ENCODE measurements at places on chromosomes 6 and 20. TPM values are rescaled to one million over a fixed set of nuclear protein-coding genes. Genes with fewer than 3 reads are reported as not detected.

DNA sequence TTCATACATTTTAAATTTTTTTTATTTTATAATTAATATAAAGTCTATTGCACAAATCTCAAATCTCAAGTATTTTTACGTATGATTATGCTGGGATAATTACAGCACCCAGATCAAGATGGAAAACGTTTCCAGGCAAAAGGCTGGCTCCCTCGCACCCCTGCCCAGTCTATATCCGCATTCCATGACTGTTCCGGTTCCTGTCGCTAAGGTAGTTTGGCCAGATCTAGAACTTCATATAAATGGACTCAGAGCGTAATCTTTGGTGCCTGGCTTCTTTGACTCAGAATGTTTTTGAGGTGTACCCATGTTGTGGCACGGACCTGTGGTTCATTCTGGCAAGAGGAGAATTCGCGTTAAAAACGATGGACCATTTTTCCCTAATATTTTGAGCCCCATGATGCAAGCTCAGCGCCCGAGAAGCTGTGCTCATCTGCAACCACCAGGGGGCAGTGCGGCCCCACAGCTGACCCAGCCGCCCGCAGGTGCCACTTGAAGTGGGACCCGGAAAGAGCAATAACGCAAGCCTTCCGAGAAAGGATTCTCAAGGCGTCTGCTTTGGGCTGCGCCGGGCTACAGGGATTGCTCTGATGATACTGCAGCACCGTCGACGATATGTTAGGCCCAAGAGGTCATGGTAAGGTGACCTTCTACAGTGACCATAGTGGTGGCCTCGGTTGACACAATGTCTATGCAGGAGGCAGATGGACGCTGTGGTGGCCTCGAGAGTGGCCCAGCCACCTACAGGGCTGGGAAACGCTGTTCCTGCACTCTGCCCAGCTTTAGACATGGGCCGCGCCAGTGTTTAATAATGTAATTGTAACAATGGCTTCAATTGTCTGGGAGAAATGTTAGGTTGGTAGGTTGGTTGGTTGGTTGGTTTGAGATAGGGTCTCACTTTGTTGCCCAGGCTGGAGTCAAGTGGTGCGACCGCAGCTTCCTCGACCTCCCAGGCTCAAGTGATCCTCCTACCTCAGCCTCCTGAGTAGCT lies 160.1 kb downstream of the ZMYND8 start:
- no peaks in the 10 kb centered on the region for H3K27me3 ChIP-seq
- H3K4me3 ChIP-seq = no peak overlapping the region

GRCh38 chr6:100968949-100969348 lies 87.8 kb upstream of the ASCC3 start:
- DNase-seq = no peak
- H3K36me3 ChIP-seq = no peaks in the 10 kb centered on the region
- no peaks in the 10 kb centered on the region for H3K4me1 ChIP-seq

- H3K36me3 ChIP-seq = no peaks in the 10 kb centered on the region
- H3K27ac ChIP-seq = peak overlapping the region; percentile 63
- no peak for DNase-seq
Measured at GRCh38 chr6:13708736-13709135, 2.9 kb downstream of the RANBP9 start.

DNA sequence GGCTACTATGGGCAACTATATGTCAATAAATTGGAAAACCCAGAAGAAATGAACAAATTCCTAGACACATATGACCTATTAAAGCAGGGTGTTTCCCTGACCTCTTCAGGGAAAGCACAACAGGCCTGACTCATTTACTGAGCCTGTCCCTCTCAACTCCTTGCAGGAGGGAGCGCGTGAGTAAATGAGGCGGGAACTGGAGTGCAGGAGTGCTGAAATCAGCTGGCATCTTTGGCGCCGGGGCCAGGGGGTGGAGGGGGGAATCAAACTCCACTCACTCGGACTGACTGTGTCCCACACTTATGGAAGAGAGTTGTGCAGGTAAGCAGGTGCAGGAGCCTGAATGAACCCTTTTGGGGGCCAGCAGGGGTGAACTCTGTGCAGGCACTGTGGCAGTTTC lies 671.2 kb upstream of the PTCHD4 start:
- no peaks in the 10 kb centered on the region for H3K27me3 ChIP-seq
- H3K4me3 ChIP-seq = no peak overlapping the region
- no peaks in the 10 kb centered on the region for H3K36me3 ChIP-seq
- no peaks in the 10 kb centered on the region for H3K4me1 ChIP-seq

- H3K36me3 ChIP-seq = no peaks in the 10 kb centered on the region
- H3K4me1 ChIP-seq = no peaks in the 10 kb centered on the region
- H3K27me3 ChIP-seq = no peaks in the 10 kb centered on the region
- no peak overlapping the region for H3K27ac ChIP-seq
- no peak for DNase-seq
- no peak overlapping the region for H3K4me3 ChIP-seq
Measured at GRCh38 chr6:83589076-83589475, 76.7 kb downstream of the PRSS35 start.

DNA sequence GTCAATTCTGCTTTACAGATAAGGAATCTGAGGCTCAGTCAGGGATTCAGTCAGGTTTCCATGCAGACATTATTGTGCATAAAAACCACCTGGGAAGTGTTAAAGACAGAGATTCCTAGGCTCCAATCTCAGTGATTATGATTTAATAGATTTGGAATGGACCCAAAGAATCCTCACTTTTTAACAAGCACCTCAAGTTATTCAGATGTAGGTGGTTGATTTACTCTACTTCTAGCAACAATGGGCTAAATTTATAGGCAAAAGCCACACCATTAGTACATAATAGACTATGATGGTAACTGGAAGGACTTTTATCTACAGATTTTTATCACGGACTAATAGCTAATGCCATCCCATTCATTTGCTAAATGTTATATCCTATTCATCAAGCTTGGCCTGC lies 9.0 kb downstream of the ENPP1 start:
- no peaks in the 10 kb centered on the region for H3K4me1 ChIP-seq
- H3K27me3 ChIP-seq = no peaks in the 10 kb centered on the region
- no peaks in the 10 kb centered on the region for H3K36me3 ChIP-seq
- H3K27ac ChIP-seq = no peak overlapping the region
- DNase-seq = no peak

GRCh38 chr6:18352842-18353241 lies 34.3 kb upstream of the RNF144B start:
- peaks cover 4% of the 10 kb centered on the region for H3K27me3 ChIP-seq
- DNase-seq = no peak
- H3K4me3 ChIP-seq = no peak overlapping the region
- no peaks in the 10 kb centered on the region for H3K36me3 ChIP-seq

GRCh38 chr20:20480126-20480525 lies 112.2 kb downstream of the INSM1 start:
- no peak for DNase-seq
- no peak overlapping the region for H3K27ac ChIP-seq
- no peaks in the 10 kb centered on the region for H3K4me1 ChIP-seq
- H3K4me3 ChIP-seq = no peak overlapping the region

DNA sequence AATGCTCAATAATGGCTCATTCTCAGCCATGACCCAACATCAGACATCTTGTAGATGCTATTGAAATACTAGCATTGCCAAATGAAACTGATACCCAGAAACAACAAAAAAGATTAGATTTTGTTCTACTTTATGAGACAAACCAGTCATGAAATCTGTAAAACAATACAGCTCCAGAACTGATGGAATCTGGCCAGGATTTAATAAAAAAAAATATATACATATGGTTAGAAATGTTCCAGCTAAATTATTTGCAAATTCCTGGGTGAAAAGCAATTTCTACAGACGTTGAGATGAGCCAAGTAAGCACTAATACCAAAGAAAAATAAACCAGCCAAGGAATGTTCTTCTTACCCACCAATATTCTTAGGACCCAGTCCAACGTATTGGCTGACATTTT lies 201.3 kb downstream of the EPHA7 start:
- no peak overlapping the region for H3K4me3 ChIP-seq
- no peak for DNase-seq
- no peaks in the 10 kb centered on the region for H3K36me3 ChIP-seq
- no peak overlapping the region for H3K27ac ChIP-seq
- H3K27me3 ChIP-seq = no peaks in the 10 kb centered on the region
- H3K4me1 ChIP-seq = no peaks in the 10 kb centered on the region

DNA sequence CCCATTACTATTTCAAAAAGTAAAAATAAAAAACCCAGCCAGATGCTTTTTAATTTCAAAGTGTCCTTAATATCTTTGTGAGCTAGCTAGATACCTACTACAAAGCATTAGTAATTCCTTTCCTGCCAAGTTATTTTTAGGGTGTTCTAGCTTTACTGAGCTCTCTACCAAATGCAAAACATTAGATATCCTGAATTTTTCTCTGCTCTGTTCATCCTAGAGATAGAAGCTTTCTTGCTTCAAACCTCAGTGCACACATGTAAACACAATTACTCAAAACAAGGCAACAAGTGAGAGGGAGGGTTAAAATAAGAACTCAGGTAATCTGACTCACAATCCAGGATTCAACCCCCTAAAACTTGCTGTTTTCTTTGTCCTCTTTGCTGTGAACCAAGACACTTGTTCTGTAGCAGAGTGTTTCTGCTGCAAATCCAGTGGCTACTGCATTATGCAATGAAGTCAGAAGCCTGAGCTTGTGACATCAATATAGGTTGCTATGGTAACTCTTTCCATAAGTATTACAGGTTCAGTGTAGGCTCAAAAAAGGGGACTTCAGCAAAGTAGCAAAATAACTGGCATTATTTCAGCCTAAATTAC lies 72.6 kb upstream of the STXBP5 start:
- peaks cover 4% of the 10 kb centered on the region for H3K27me3 ChIP-seq
- DNase-seq = no peak
- peaks cover 2% of the 10 kb centered on the region for H3K4me1 ChIP-seq
- no peak overlapping the region for H3K27ac ChIP-seq

DNA sequence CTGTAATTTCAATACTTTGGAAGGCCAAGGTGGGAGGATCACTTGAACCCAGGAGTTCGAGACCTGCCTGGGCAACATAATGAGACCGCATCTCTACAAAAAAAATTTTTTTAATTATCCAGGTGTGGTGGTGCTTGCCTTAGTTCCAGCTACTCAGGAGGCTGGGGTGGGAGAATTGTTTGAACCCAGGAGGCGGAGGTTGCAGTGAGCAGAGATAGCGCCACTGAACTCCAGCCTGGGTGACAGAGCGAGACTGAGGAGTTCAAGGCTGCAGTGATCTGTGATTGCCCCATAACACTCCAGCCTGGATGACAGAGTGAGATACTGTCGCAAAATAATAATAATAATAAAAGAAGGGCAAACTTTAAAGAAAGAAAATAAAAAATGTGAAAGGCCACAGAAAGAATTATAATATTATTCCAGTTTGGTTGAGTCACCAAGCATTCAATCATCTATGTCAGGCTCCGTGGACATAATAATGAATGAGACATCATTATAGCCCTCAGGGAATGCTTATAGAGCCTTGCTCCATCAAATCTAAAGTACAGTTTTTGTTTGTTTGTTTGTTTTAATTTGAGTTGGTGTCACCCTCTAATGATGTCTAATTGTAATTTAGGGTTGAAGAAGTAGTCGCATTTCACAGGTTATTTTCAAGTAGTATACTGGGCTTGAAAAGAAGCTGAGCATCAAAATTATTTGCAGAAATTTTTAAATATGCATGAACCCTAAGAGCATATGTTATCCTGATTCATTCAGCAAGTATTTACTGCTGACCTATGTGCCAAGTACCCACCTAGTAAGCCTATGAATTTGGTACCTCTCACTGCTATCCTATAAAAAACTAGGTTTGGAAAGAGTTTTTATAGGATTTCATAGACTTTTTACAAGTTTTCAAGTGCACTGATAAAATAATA lies 15.1 kb downstream of the GLYATL3 start:
- H3K36me3 ChIP-seq = no peaks in the 10 kb centered on the region
- no peaks in the 10 kb centered on the region for H3K27me3 ChIP-seq
- no peaks in the 10 kb centered on the region for H3K4me1 ChIP-seq
- no peak for DNase-seq

- no peaks in the 10 kb centered on the region for H3K27me3 ChIP-seq
- peaks cover 28% of the 10 kb centered on the region for H3K4me1 ChIP-seq
- no peaks in the 10 kb centered on the region for H3K36me3 ChIP-seq
Measured at GRCh38 chr6:109014606-109015005, 80.0 kb downstream of the SESN1 start.

NHSL1 gene
- total RNA-seq = 0.23 TPM

C6orf58 gene
- not detected for total RNA-seq

GUCA1A gene
- not detected for total RNA-seq

COX7A2 gene
- 197 TPM for total RNA-seq

Measured in T-cell (primary cell).